Osteoblast (primary cell): ENCODE measurements at places on chromosomes 12 and 14. TPM values are rescaled to one million over a fixed set of nuclear protein-coding genes. Genes with fewer than 3 reads are reported as not detected.

The CAPZA3 gene
- not detected in 2 replicates for total RNA-seq

The GPR33 gene
- not detected in 2 replicates for total RNA-seq

GRCh38 chr14:104421892-104422828, 157.4 kb upstream of the C14orf180 start:
- DNase-seq: peak; percentile 42

The PDE3A gene
- 8.0 and 14.8 TPM in 2 replicates for total RNA-seq

The CLEC6A gene
- total RNA-seq: not detected in 2 replicates

The DCAF11 gene
- 73.4 and 84.7 TPM in 2 replicates for total RNA-seq

The OTUB2 gene
- 1.2 and 1.4 TPM in 2 replicates for total RNA-seq

- no peak for DNase-seq
Observed at GRCh38 chr12:94788298-94788697, 137.9 kb upstream of the TMCC3 start.

- DNase-seq: peak; percentile 84
Observed at GRCh38 chr14:93033084-93033982, 82.4 kb downstream of the ITPK1 start.

- peak; percentile 90 for DNase-seq
Observed at GRCh38 chr12:49706351-49707127, 666 bp downstream of the FMNL3 start.

DNA sequence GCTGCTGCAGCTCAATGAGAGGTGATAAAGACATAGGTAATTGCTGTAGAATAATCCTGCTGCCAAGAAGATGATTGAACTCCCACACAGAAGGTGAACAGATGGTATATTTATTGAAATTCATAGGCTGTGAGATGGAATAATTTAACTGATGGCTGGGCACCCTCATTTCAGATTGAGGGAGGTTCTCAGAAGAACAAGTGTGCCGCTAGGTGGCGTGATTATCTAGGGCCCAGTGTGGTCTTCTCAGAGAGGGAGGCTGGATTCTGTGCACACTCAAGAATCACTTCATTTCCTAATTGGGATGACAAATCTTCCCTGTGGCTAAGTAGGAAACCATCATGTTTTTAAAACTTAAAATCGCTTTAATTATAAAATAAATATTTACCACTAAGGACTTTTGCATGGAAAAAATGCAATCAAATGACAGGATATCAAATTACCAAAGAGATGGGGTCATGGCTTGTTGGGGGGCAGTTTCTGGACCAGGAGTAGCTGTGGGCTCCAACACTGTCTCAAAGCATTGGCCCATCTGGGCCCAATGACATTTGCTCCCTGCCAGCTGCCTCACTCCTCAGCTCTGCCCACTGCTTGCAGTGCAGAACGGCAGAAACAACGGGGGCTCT, 132.3 kb downstream of the SNAPC1 start:
- peak; percentile 85 for DNase-seq

- DNase-seq: no peak
Observed at GRCh38 chr14:50099335-50099734, 17.0 kb downstream of the VCPKMT start.

The OR6C2 gene
- not detected in 2 replicates for total RNA-seq

The ARHGAP5 gene
- total RNA-seq: 85.7 and 88.7 TPM in 2 replicates

The ITGA5 gene
- 336 and 401 TPM in 2 replicates for total RNA-seq

DNA sequence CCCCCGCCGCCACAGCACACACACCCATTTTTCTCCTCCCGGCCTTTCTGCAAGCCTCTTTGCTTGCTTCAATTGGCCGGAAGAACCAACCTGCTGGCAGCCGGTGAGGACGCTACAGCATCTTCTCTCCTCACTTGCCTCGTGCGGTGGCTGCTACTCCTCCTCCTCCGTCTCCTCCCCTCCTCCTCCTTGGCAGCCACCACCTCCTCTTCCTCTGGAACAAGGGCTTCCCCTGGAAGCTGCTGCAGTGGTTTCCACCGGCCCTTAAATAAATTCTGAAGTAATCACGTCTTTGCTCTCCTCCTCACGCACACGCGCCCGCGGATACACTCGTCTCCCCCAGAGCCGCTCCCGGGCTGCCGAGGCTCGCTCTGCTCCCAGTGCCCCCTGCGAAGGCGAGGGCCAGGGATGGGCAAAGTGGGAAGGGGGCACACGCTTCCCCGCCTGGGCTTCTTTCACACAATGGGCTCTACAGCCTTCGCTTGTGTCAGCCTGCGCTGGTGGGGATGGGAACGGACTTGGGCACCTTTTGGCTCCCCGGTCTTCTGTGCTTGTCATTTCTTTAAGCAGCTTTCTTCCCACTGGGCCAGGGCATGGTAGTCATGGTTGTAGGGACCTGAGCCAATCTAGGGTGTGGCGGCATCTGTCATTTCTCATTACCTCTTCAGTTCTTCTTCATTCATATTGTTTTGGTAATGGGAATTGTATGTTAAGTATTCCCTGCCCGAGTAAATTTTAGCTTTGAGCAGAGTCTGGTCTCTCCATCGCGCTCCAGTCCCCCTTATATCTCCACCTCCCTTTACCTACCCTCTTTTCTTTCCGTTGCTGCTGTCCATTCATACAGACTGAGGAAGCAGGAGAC, at the start of gene PPFIA2:
TSS of gene PPFIA2 (minus strand) at position 161 of the 862 bp plus-strand sequence.
- peak; percentile 32 for DNase-seq

DNA sequence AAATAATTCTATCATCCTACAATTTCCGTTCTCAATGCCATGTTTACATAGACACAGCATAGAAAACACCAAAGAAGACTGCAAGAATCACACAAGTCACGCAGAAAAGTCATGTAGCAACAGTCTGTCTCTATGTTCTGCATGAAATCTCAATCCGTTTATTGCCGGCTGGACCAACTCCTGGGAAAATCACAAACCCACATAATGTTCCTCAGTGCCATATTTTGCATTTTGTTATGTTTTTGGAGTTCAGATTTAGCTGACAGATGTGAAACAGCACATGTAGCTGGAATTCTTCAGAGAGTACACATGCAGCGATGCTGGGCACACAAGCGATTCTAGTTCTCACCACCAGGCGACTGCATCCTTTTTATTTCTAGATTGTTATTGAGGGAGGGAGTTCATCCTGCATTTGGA, 193.1 kb downstream of the APAF1 start:
- DNase-seq: peak; percentile 8

DNA sequence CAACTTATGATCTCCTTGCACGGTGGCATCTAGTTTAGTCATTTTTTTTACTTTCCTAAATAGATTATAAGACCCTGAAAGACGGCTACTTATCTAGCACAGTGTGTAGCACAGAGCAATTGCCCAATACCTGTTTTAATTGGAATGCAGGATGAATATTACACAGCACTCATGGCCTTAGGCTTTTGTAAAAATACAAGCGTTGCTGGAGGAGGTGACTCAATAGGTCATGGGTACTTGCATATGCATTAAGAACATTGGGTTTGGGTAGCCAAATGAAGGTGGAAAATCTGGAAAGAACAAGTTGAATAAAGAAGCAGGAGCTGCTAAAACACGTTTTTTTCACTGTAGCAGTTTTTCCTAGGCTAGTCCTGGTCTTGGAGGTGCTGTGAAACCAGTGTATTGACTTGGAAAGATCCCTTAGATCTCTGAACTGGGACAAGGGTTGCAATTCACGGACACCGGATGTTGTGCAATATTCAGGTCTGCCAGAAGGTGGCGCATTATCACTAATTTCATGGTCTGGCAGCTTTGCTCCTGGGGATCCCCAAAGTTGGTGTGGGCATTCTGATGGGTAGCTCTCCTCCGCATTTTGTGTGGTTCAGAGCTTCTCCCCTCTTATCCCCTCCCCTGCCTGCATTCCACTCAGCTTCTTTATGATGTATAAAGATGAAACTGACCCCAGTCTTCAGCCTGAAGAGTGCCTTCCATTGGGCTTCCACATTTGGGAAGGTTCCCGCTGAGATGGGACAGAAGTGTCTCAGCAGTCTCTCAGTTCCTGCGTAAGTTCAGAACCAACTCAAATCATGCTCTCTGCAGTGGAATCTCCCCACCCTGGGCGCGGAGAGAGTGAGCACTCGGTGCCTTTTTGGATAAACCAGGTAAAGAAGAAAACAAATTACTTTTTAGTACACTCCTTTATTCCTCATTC, 278.3 kb downstream of the NRXN3 start:
- DNase-seq: peak; percentile 51

The VASH1 gene
- total RNA-seq: 4.0 and 5.6 TPM in 2 replicates

DNA sequence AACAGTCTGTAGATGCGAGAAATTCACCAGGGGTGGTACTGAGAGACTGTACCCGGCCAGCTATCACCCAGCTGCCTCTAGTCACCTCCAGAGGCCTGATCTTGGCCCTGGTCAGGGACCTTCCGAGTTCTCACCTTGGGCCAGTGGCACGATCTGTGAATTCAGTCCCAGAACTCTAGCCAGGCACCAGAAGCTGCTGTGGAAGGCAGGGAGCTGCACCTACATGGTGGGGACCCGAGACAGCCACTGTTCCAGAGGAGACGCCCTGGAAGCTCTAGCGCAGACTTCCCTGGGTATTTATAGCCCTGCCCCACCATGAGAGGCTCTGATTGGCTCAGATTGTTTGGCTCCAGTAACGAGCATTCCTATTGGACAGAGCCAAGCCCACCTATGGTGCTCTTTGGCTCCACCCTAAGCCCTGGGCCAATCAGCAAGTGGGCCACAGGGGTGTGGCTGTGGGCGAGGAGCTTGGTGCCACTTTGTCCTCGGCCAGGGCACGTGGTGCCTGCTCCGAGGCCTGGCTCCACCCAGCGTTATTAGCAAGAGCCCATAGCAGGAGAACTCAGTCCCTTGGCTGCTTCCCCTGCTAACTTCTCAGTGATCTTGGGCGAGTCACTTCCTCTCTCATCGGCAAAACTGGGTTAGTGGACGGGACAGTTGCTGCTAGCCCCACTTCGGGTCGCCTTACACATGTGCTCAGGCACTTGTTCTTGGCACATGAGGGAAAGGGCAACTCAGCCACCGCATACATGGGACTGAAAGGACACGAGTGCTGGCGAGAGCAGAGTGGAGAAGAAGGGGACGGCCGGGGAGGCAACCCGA, 89.0 kb upstream of the BCL11B start:
- peak; percentile 22 for DNase-seq

The TEAD4 gene
- 15.2 and 16.2 TPM in 2 replicates for total RNA-seq

DNA sequence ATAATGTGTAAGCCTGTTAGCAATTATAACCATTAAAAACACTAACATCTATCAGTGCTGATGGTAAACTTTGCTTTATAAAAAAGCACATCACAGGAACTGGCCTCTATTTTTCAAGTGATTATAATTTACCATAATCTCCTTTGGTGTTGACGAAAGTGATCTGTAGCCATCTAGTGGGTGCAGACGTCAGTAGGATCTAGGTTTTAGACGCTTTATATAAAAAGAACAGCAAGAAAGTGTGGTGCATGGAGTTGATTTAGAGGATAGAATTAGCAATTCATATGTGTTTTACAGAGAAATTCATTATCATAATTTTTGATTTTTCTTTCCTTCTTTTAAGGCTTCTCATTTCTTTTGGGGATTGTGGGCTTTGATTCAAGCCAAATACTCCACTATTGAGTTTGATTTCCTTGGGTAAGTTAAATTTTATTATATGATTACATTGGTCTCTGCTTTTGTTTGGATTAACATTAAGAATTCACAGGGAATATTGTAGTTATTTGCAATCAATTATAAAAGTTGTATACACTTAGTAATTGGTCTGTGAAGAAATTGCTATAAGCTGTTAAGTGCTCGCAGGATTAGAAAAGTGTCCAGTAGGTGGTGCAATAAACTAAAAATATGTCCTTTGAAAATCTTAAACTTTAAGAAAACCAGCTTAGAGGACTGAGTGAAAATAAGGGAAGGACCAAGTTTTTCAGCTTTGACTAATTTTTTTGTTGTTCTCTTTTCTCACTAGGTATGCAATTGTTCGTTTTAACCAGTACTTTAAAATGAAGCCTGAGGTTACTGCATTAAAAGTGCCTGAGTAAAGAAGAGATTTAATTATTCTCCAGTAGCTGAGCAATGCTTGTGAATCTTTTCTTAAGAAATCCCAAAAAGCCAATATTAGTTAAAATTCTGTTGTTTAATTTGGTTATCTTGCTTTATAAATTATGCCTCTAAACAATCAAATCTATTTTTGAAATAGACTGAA, 59.5 kb downstream of the ETNK1 start:
- DNase-seq: no peak

The KLRK1 gene
- total RNA-seq: under 0.01 TPM in 1 of 2 replicates, not detected in the other

- no peak for DNase-seq
Observed at GRCh38 chr12:105024928-105025327, 38.8 kb downstream of the NOPCHAP1 start.

The TMTC1 gene
- total RNA-seq: 50.3 and 69.2 TPM in 2 replicates

DNA sequence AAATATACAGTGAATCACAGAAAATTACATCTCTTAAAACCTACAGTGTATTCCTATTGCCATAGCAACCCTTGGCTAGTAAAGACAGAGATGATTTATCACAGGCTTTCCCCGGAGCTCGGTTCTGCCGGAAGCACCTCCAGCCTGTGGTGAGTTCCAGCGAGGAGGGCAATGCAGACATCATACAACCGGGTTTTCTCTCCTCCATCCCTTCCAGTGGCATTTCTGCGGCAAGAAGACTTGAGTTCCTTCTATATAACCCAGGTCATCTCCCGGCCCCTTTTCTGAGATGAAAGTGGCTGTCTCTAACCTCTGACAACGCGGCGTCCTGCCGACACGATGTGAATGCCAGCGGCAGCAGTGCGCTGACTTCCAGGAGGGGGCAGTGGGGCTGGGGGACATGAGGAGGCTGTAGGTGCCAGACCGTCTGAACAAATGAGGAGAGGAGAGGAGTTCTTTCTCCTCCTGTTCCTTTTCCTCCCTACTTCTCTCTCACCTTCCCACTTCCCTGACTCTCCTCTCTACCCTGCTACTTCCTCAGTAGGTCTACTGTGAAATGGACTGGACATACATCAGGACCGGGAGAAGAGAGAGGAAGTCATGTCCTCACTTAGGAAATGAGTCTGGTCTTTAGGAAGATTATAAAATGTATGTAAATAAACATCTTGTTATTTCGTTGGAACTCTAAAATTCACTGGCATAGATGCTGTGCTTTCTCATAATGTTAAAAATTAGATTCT, 68.6 kb upstream of the MAX start:
- peak; percentile 89 for DNase-seq

- DNase-seq: peak; percentile 96
Observed at GRCh38 chr14:103128631-103129300, 5.5 kb downstream of the TNFAIP2 start.

DNA sequence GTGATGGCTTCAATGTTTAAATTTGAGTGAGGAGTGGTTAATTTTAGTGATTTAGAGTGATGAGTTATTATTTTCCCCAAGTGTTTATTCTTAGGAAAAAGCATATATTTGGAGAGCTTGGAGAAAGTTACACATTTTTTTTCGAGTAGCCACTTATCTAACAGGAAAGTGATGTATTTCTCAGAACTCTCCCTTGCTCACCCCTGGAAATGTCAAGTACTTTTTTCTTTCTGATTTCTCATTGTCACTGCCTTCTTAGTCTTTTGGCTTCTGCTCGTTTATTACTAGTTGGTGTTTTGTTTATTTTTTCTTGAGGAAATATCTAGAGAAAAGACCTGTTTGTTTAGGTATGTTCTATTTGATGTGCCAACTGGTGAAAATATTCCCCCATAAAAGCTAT, 58.8 kb downstream of the AEBP2 start:
- no peak for DNase-seq
